ENCODE measurements at places on chromosomes 12 and 14.

GRCh38 chr12:72272091-72272661, at the start of gene TRHDE:
Gene TRHDE, plus strand, starts transcription at chr12:72272370. Its CDS starts 274 bp downstream, at chr12:72272644.
- peak; percentile 75 for DNase-seq

- no peak for DNase-seq
Measured at GRCh38 chr12:125435871-125436270, 370.6 kb downstream of the AACS start.

DNA sequence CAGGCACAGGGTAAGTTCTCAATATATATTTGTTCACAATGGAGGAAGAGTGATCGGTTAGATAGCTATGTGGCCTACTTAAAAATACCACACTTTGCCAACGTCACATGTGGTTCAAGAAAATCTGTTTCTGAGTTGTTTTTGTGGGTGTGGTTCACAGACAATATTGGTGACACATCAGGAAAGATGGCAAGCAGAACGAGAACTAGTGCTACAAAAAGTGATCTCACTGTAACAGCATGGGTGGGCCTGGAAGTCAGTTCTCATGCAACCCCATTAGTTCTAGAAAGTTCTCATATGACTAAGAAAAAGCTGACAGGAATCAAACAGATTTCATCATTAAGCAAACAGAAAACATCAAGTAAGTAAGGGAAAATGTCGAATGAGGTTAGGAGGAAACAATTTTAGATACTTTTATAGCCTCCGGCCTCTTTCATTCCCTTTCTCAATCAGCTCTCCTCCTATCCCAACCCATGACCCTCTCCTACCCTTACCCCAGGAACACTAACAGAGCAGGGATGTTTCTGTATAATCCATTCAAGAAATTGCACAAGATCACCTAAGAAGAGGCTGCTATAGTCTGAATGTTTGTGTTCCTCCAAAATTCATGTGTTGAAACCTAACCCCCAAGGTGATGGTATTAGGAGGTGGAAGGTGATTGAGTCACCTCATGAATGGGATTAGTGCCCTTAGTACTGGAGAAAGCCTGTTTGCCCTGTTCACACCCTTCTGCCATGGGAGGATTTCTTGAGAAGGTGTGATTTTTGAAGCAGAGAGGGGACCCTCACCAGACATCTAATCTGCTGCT, 15.5 kb upstream of the NTN4 start:
- DNase-seq: peak; percentile 98

GRCh38 chr12:109752117-109753053, 38.8 kb downstream of the FAM222A start:
- no peak for DNase-seq

GRCh38 chr12:29943683-29944082, 159.9 kb upstream of the TMTC1 start:
- no peak for DNase-seq

- DNase-seq: no peak
Measured at GRCh38 chr14:99158150-99158549, 113.8 kb downstream of the BCL11B start.

DNA sequence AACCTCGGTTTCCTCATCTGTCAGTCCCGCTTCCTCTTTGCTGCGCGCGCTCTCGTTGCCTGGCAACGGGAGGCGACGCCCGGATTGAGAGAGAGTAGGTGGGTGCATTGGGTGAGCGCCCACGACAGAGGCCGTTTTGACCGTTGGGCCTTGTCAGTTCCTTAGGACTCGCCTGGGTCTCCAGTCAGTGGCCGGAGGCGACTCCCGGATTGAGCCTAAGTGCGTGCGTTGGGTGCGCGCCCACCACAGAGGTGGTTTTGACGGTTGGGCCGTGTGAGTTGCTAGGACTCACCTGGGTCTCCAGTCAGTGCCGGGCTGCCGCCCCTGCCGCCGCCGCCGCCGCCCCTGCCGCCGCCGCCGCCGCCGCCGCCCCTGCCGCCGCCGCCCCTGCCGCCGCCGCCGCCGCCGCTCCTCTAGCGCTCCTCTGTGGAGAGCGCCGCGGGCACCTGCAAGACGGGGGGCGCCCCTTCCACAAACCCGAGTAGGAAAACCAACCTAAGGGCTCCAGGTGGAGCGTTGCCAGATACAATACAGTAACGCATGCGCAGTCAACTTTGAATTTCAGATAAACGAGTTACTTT, 37.2 kb downstream of the APOBEC1 start:
- no peak for DNase-seq
